Uterus (tissue), 4 donors: ENCODE measurements at places on chromosomes 5 and 9. TPM values are rescaled to one million over a fixed set of nuclear protein-coding genes. Genes with fewer than 3 reads are reported as not detected.

TAS2R1 gene
- not detected for total RNA-seq

ELP1 gene
- total RNA-seq = 49.3 TPM

CARTPT gene
- not detected for total RNA-seq

BRINP1 gene
- 1.3 TPM for total RNA-seq

CRHBP gene
- 1.3 TPM for total RNA-seq

ARL14EPL gene
- total RNA-seq = not detected

PCDHA12 gene
- total RNA-seq = 9.4 TPM

DNA sequence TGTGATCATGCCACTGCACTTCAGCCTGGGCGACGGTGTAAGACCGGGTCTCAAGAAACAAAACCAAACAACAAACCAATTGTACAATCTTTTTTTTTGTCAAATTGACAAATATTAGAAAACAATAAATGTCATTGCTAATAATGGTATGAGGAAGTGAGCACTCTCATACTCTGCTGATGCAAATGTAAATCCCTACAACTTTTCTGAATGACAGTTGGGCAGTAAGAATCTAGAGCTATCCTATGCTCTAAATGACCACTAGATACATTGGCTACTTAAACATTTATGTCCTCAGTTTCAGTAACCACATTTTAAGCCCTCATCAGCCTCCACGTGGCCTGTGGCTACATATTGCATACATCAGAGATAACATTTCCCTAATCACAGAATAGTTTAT, 256.2 kb downstream of the FER start:
- no peak overlapping the region for H3K27ac ChIP-seq
- H3K4me3 ChIP-seq = no peak overlapping the region
- no peaks in the 10 kb centered on the region for H3K27me3 ChIP-seq

DNA sequence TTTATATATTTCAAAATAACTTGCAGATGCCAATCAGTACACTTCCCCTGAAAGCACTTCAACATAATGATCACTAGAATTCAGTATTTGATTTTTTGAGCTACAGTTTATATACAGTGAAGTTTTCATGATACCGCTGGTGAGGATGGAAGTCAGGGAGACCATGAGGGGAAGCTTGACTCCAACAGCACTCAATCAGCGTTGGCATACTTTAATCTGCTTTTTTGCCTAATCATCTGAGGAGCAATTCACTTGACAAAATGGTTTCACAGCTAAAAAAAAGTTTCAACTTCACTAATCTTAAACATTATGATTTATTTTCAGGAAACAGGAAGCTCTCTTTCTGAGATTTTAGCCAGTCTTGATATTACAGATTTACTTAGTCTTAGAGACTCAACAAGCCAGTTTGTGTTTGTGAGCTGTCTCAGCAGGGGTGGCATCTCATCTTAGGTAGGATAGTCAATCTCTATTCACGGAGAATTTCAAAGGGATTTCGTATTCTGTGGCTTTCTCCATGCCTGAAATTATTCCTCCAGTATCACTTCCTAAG, 111.4 kb upstream of the ARRDC3 start:
- no peak for DNase-seq
- H3K27ac ChIP-seq = no peak overlapping the region
- no peaks in the 10 kb centered on the region for H3K36me3 ChIP-seq
- no peak overlapping the region for H3K4me3 ChIP-seq
- no peaks in the 10 kb centered on the region for H3K27me3 ChIP-seq

GRCh38 chr5:67827541-67827940, 388.0 kb upstream of the PIK3R1 start:
- no peaks in the 10 kb centered on the region for H3K27me3 ChIP-seq
- DNase-seq = no peak
- H3K4me3 ChIP-seq = no peak overlapping the region
- H3K4me1 ChIP-seq = no peaks in the 10 kb centered on the region
- no peaks in the 10 kb centered on the region for H3K36me3 ChIP-seq

DNA sequence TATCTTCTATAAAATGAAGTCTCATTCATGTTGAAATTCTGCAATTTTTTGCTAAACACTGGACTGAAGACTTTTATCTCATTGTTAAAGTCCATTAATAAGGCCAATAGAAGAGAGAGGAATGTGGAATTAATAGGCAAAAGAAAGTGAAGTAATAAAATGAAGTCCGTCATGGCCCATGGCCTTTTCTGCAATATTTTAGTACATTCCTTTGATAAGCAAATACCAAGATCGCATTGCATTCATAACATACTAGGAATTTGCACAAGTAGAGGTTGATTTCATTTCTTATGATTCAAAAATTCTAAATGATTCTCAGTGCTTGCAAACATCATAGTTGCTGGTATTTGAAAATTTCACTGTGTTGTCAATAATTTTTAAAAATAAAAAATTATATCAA, 664.0 kb downstream of the NR2F1-AS1 start:
- no peaks in the 10 kb centered on the region for H3K36me3 ChIP-seq
- H3K4me3 ChIP-seq = no peak overlapping the region
- no peaks in the 10 kb centered on the region for H3K4me1 ChIP-seq
- H3K27me3 ChIP-seq = no peaks in the 10 kb centered on the region

- H3K4me1 ChIP-seq = no peaks in the 10 kb centered on the region
- H3K36me3 ChIP-seq = no peaks in the 10 kb centered on the region
- DNase-seq = no peak
Observed at GRCh38 chr5:33781286-33781685, 110.5 kb downstream of the ADAMTS12 start.

DNA sequence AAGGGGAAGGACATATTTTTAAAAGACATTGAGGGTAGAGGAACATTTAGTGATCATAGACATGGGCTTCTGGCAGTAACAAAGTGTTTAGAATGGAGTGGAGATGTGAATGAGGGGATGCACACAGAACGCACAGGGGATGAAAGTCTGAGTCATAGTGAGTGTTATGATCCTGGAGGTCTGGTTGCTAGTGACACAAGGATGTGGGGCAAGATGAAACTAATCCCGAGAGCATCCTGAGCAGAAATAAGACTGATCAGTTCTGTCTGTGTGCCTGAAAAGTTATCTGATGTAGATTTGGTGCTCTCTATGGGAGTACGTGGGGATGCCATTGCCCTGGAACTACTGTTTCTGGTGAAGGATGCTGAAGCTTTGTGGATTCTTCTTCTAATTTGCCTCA, 141.1 kb downstream of the CHSY3 start:
- no peaks in the 10 kb centered on the region for H3K4me1 ChIP-seq
- H3K27ac ChIP-seq = no peak overlapping the region
- no peak overlapping the region for H3K4me3 ChIP-seq
- no peaks in the 10 kb centered on the region for H3K36me3 ChIP-seq

DNA sequence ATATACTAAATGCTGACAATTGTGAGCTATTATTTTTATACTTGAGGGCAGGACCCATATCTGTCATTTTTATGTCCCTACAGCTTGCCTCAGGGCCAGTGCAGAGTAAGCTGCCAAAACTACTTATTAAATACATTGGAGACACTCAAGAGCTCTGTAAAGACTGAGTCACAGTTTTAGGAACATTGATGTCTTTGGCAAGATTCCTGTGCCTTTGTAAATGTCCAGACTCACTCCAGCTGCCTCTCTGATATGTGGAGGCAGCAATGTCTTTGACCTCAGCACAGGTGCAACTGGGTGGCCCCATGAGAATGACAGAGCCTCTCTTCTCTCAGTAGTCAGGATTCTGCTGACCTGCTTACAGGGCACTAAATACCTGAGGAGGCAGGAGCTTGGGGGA, 363.2 kb downstream of the OSTF1 start:
- H3K36me3 ChIP-seq = no peaks in the 10 kb centered on the region
- no peaks in the 10 kb centered on the region for H3K27me3 ChIP-seq
- peak; percentile 41 for DNase-seq
- H3K27ac ChIP-seq = no peak overlapping the region
- no peak overlapping the region for H3K4me3 ChIP-seq
